CD4-positive, alpha-beta memory T cell (primary cell): ENCODE measurements at places on chromosomes 12 and 14. TPM values are rescaled to one million over a fixed set of nuclear protein-coding genes. Genes with fewer than 3 reads are reported as not detected.

Gene ANG
- total RNA-seq, result 1.3 TPM

Gene AHSA1
- total RNA-seq, result 88.5 TPM

Gene CABP1
- total RNA-seq, result not detected

Gene TAS2R46
- 1.3 TPM for total RNA-seq

Gene KDM2B
- 101 TPM for total RNA-seq

Gene CSRP2
- not detected for total RNA-seq

Gene FOXG1
- not detected for total RNA-seq

Gene FGF6
- total RNA-seq, result not detected

Gene LALBA
- total RNA-seq, result not detected

Gene THAP2
- total RNA-seq, result 14.0 TPM

Gene PLEKHG7
- total RNA-seq, result not detected

Gene LHX5
- total RNA-seq, result not detected

Gene CIT
- total RNA-seq, result 1.6 TPM

Gene SMIM41
- not detected for total RNA-seq

Gene CLEC4C
- total RNA-seq, result not detected

Gene ITGB7
- 382 TPM for total RNA-seq

Gene BDKRB2
- not detected for total RNA-seq

Gene RPGRIP1
- not detected for total RNA-seq

Gene LRP1-AS
- not detected for total RNA-seq

Gene CD163
- 10.0 TPM for total RNA-seq

Gene SYT10
- not detected for total RNA-seq

Gene TMPRSS12
- not detected for total RNA-seq

Gene PLEK2
- 1.9 TPM for total RNA-seq

Gene TCL1B
- not detected for total RNA-seq

Gene COX8C
- total RNA-seq, result not detected

Gene FGF23
- total RNA-seq, result not detected

Gene GPR84
- total RNA-seq, result not detected

Gene OR6C2
- not detected for total RNA-seq

Gene NPFF
- not detected for total RNA-seq

Gene TAS2R30
- 3.8 TPM for total RNA-seq

Gene ZFHX2
- 0.35 TPM for total RNA-seq

Gene SLC6A13
- 0.32 TPM for total RNA-seq

Gene CCDC175
- not detected for total RNA-seq

Gene TAS2R19
- 3.1 TPM for total RNA-seq

Gene TMEM229B
- total RNA-seq, result 34.9 TPM

Gene LBHD2
- not detected for total RNA-seq

Gene MMP19
- 0.67 TPM for total RNA-seq

Gene ADAMTS20
- total RNA-seq, result not detected

Gene OTX2
- total RNA-seq, result not detected

Gene PIWIL1
- not detected for total RNA-seq

Gene C14orf132
- total RNA-seq, result 18.2 TPM

Gene ASCL1
- not detected for total RNA-seq

Gene RTL1
- not detected for total RNA-seq

Gene TROAP
- 0.26 TPM for total RNA-seq

Gene MGST1
- 1.2 TPM for total RNA-seq

Gene GPR137C
- not detected for total RNA-seq

Gene PRH2
- not detected for total RNA-seq

Gene DNAI7
- total RNA-seq, result not detected

Gene ZNF664
- total RNA-seq, result 57.9 TPM

Gene RNASE7
- not detected for total RNA-seq

Gene ABCD2
- total RNA-seq, result 20.1 TPM

Gene FBLN5
- 7.9 TPM for total RNA-seq

Gene IQSEC3
- 0.91 TPM for total RNA-seq

Gene TMEM119
- total RNA-seq, result 0.58 TPM

Gene SDR9C7
- not detected for total RNA-seq

Gene FOXM1
- 0.30 TPM for total RNA-seq

Gene CRIP1
- 276 TPM for total RNA-seq

Gene LYSET
- 20.2 TPM for total RNA-seq
